WTC11 (cell line): ENCODE measurements at places on chromosomes 7 and 10. TPM values are rescaled to one million over a fixed set of nuclear protein-coding genes. Genes with fewer than 3 reads are reported as not detected.

DNA sequence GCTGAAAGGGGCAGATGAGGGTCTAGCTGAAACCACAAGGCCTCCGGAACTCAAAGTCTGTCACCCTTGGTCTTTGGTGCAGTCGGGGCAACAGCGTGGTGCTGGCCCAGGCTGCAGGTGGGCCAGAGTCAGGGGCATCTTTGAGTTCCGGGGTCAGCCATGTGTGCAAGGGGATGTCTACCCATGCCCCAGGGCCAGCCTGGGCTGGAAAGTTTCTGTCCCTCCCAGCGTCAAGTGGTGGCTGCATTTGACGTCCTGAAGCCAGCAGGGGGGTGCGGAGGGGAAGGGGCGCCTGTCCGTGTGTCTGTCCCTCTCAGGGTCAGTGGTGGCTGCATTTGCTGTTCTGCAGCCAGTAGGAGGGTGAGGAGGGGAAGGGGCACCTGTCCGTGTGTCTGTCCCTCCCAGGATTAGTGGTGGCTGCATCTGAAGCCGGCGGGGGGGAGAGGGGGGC, 638 bp downstream of the BRAT1 start:
- DNase-seq, result no peak
- H3K4me3 ChIP-seq, result peak overlapping the region; percentile 82
- H3K36me3 ChIP-seq, result peaks cover 25% of the 10 kb centered on the region
- H3K27ac ChIP-seq, result no peak overlapping the region
- peaks cover 12% of the 10 kb centered on the region for H3K4me1 ChIP-seq

DNA sequence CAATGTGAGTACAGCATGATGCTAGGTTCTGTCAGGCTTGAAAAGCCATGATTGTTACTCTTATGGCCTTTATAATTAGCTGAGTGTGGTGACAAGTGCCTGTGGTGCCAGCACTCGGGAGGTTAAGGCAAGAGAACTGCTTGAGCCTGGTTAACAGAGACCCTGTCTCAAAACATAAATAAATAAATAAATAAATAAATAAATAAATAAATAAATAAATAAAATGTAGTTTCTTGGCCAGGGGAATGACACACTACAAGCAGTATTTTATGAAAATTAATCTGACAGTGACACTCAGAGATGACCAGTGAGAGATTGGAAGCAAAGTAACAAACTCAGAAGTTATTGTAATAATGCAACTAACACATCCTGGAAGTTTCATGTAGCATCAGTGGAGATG, 2.3 kb upstream of the MORN4 start:
- peaks cover 19% of the 10 kb centered on the region for H3K4me1 ChIP-seq
- H3K36me3 ChIP-seq, result no peaks in the 10 kb centered on the region
- H3K4me3 ChIP-seq, result no peak overlapping the region

- H3K4me1 ChIP-seq, result no peaks in the 10 kb centered on the region
- H3K27ac ChIP-seq, result no peak overlapping the region
- H3K4me3 ChIP-seq, result no peak overlapping the region
- no peak for DNase-seq
These were observed 7.6 kb upstream of the C10orf105 start for GRCh38 chr10:71727105-71727737.

DNA sequence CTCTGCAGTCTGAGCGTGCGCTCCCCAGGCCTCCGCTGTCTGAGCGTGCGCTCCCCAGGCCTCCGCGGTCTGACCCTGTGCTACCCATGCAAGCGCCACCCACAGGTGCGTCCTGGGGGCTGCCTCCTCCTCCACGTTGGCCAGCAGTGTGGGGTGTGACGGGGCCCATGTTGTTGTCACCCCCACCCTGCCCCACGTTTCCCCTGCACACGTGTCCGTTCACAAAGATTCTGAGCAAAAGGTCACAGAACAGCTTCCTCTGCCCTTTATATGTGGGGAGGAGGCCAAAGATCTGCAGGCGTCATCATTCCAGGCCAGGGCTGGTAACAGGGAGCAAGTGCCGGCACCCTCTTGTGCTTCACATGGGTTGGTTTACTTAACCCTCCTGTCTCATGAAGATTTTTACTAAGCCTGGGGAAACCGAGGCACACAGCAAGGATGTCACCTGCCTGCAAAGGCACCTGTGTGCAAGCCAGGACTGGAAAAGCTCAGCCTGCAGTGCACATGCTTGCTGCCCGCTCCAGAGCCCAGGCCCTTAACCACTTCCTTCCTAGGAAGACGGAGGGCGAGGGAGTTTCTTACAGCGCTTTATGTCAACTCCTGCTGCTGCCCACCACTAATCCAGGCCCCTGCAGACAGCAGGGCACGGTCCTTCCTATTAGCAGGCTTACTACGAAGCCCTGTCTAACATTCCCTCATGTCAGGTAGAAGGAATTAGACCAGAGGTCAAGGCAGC, 4.8 kb downstream of the GPR146 start:
- no peaks in the 10 kb centered on the region for H3K36me3 ChIP-seq
- peaks cover 28% of the 10 kb centered on the region for H3K4me1 ChIP-seq
- H3K27ac ChIP-seq, result no peak overlapping the region
- DNase-seq, result no peak
- H3K27me3 ChIP-seq, result no peaks in the 10 kb centered on the region

DNA sequence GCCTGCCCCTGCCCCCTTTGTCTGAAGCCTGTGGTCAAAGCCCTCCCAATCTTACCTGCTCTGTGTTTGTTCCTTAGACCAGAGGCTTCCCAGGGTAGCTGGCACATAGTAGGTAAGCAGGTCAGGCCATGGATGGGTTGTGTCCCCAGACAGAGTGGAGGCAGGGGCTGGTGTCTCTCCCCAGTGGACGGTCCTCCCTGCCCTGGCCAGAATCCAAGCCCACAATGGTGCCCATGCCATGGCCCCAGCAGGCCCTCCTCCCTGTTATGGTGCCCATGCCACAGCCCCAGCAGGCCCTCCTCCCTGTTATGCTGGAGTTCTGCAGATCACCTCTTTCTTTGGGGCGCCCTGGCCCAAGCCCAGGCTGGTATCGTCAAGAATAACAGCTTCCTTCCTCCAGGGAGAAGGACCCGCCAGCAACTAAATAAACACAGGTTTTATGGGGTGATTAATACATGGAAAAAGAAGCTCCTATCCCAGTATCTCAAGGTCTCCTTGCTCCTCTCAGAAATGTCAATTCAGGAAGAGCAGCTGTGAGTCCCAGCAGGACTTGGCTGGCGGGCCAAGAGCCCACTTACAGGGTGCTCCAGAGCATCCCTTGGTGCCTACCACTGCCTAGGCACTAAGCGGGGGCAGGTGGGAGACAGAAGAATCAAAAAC, 82.0 kb downstream of the NEURL1 start:
- no peaks in the 10 kb centered on the region for H3K27me3 ChIP-seq
- no peak overlapping the region for H3K4me3 ChIP-seq
- H3K4me1 ChIP-seq, result no peaks in the 10 kb centered on the region
- no peak overlapping the region for H3K27ac ChIP-seq
- H3K36me3 ChIP-seq, result no peaks in the 10 kb centered on the region

DNA sequence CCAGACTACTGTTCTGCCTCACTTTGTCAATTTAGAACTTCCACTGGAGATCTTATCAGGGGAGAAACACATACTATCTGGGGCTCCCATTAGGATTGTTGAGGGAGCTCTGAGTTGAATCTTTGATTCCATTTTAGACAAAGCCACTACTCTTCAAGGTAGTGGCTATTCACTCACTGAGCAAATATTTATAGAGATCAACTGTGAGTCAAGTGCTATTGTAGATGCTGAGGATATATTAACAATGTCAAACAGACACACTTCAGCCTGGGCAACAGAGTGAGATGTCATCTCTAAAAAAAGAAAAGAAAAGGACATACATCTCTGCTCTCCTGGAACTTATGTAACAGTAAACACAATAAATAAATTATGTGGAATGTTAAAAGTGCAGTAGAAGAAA, 315.3 kb downstream of the PTEN start:
- no peaks in the 10 kb centered on the region; the same call in 1 of the 2 replicates for H3K36me3 ChIP-seq
- no peaks in the 10 kb centered on the region for H3K27me3 ChIP-seq
- H3K4me3 ChIP-seq, result no peak overlapping the region
- H3K27ac ChIP-seq, result no peak overlapping the region
- H3K4me1 ChIP-seq, result no peaks in the 10 kb centered on the region

Gene CUZD1
- 3.5 to 4.4 TPM (median 3.8 TPM) in 3 replicates for total RNA-seq

Gene TAF3
- total RNA-seq, result 8.0 to 8.9 TPM (median 8.1 TPM) in 3 replicates

Gene SHH
- 0.05 to 0.37 TPM (median 0.26 TPM) in 3 replicates for total RNA-seq
